ENCODE measurements at places on chromosomes 13 and 19. TPM values are rescaled to one million over a fixed set of nuclear protein-coding genes. Genes with fewer than 3 reads are reported as not detected.

DNA sequence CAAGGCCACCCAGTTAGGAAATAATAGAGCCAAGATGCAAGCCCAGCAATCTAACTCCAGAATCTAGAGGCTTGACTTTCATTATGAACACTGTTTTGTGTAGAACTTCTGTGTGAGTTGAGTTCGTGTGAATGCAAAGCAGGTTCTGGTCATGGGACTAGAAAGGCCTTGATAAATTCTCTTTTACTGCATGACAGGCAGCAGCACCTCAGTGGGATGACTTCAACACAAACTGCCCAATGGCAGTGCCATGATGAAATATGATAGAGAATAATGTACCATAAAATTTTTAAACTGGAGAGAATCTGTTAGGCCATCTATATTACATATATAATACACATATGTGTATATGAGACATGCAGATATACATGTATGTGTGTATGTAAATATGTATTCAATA, 214.5 kb downstream of the KLF5 start:
- H3K27me3 ChIP-seq, result no peaks in the 10 kb centered on the region
- H3K4me3 ChIP-seq, result no peak overlapping the region
- H3K27ac ChIP-seq, result no peak overlapping the region
- DNase-seq, result no peak

The MATK gene
- not detected for total RNA-seq

- no peaks in the 10 kb centered on the region for H3K27me3 ChIP-seq
- no peak for DNase-seq
- H3K27ac ChIP-seq, result no peak overlapping the region
- no peaks in the 10 kb centered on the region for H3K4me1 ChIP-seq
- H3K36me3 ChIP-seq, result no peaks in the 10 kb centered on the region
- no peak overlapping the region for H3K4me3 ChIP-seq
Measured at GRCh38 chr13:22270881-22271280, 600.0 kb downstream of the FGF9 start.

The KL gene
- 0.12 TPM for total RNA-seq

DNA sequence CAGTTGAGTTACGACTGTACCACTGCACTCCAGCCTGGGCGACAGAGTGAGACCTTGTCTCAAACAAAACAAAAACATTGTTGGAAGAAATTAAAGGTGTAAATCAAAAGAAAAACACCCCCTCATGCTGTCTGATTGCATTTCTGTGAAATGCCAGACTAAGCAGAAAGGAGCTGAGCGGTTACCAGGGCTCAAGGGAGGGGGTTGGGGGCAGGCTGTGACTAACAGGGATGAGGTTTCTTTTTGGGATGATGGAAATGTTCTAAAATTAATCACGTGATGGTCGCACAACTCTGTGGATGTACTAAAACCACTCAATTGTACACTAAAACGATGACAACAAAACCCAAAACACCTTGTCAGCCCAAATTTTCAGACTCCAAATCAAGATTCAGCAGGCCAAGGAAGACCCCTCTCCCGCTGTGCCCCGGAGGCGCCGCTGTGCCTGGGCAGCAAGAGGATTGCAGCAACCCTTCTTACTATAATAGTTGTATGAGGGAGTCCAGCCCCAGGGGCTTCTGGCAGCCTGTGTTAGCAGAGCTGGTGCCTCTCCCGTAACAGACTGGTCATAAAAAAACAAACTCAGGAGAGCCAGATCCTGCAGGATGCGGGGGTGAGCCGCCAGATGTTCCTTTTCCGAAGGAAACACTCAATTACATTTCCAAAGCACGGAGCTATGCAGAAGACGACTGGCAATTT, 20.9 kb downstream of the CAPS start:
- peak; percentile 81 for DNase-seq

DNA sequence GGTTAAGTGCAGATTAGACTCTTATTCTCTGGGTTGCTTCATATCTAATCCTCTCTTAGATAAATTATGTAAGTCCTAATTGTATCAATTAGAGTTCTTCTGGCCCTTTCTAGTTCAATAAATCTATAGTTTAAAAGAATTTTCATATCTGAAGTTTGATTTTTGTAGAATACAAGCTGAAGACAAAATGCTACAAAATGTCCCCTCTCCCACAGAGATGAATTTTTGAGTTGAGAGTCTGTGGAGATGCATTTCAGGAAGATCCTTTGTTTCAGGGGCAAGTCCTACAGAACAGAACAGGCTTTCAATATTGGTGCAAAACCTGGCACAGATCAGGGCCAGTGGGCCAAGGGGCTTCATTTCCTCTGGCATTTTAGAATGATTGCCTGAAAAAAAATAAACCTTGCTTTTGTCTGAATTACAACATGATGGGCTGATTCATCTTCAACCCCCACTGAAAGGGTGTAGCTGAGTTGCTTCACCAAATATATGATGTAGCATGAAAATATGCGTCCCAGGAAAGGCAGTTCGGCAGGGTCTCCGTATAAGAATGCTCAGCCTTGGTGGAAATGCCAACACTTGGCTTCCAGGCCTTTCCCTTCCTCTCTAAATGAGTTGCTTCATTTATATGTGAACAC, 6.4 kb upstream of the IPO5 start:
- H3K4me3 ChIP-seq, result no peak overlapping the region
- DNase-seq, result no peak
- no peaks in the 10 kb centered on the region for H3K27me3 ChIP-seq

The C2CD4C gene
- 0.38 TPM for total RNA-seq
